ENCODE measurements at places on chromosomes 6 and 20. TPM values are rescaled to one million over a fixed set of nuclear protein-coding genes. Genes with fewer than 3 reads are reported as not detected.

The PBOV1 gene
- total RNA-seq: not detected

The OR2H1 gene
- not detected for total RNA-seq

DNA sequence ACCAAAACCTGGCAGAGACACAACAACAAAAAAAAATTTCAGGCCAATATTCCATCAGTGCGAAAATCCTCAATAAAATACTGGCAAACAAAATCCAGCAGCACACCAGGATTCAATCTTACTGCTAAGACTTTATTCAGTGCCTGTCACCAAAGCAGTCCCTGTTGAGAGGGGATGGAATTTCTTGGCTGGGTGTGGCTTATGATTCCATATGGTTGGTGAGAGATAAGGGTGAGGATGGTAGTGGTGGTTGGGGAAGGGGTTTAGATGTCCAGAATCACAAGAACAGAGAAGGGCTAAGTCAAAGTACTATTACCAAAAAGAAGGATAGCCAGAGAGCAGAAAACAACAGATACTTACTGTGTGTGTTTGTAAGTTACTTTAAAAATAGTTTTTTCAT is 152.8 kb upstream of the SLC35B3 start:
- no peak for DNase-seq

The KIF13A gene
- 64.3 TPM for total RNA-seq

DNA sequence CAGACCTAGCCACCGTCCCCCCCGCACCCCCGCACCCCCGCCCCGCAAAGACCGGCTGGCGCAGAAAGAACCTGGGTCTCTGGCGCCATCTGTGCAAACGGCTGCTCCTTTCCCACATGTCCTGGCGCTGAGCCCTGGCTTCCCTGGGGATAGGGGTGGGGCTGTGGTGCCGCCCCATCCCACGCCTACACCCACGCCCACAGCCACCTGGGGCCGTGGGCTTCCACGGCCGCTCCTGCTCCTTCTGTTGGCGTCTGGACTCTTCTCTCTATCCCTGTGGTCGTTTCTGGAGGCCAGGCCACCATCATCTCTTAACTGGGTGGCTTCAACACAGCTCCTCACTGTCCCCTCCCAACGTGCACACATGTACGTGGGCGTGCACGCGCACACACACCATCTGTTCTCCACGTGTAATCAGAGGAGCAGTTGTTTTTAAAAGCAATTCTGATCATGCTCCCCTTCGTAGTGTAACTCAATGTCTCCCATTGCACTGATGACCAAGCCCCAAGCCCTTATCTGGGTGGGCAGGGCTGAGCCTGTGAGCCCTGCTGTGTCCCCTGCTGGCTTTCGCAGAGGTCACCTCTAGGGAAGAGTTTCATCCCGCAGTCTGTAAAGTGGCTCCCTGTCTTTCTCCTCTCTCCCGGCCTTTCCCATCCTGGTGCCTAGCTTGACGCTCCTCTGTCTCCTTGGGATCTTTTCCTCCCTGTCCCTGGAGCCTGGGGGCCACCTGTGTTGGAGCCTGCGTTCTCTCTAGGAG is 31.9 kb upstream of the FAM83D start:
- no peak for DNase-seq
